ENCODE measurements at places on chromosomes 4 and X.

GRCh38 chrX:40120838-40121580 is 23.3 kb upstream of the BCOR start:
- DNase-seq, result no peak

- no peak for DNase-seq
These were observed 26.5 kb downstream of the OTUD6A start for GRCh38 chrX:70088751-70089150.

DNA sequence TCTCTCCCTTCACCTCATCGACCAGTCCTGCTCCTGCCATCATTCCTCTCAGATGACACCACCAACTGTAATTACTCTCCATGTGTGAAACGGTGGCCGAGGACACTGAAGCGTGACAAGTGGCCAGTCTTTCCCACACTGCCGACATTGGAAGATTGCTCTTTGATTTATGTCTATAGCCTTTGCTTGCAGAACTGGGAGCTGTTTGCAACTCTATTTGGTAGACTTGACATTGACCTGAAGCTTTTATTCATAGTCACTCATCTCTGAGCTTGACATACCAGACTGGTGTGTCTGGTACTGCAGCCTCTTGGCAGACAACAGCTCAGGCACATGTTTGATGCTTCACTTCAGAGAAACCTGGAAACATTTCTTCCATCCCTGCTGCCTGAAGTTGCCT is 121.8 kb upstream of the GALNT7 start:
- DNase-seq, result no peak

- no peak for DNase-seq
These were observed 218.3 kb upstream of the HAND2 start for GRCh38 chr4:173748353-173748752.

DNA sequence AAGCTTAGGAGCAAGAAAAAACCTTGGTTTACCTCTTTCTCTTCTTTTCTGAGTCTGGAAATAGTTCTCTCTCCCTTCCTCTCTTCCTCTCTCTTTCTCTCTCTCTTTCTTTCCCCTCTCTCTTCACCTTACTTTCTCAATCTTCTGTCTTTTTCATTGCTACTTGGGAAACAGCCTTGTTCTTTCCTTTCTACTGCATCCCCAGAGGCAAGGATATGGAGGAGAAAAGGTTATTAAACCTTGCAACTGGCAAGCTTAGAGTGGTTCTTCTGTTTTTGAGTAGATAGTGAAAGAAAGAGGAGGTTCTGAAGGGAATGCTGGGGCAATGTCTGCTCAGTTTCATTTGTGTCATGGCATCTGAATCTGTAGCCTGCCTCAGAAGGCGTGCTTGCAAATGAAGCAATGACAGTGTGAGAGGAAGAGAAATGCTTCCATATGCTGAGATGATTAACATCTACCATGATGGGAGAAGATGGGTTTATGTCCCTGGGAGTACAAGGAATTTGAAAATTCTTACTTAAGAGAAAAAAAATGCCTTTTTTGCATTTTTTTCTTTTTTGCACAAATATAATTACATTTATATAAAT is 190.6 kb downstream of the CEP135 start:
- DNase-seq, result no peak

DNA sequence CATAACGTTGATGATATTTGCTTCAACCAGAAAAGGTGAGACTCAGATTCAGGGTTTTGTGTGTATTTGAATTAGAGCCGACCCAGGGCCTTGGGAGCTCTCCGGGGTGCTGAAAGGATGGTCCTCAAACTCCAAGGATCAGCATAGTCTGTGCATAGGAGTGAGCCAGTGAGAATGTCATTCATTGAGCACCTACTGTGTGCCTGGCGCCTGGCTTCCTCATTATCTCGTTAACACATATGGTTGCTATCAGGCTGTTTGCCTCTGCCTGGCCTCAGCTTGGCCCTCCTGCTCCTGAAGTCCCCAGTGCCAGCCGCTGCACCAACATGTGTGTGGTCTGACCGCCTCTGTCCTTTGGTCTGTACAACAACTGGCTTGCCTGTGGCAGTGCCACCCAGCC is 25.1 kb upstream of the JAKMIP1 start:
- DNase-seq, result no peak

DNA sequence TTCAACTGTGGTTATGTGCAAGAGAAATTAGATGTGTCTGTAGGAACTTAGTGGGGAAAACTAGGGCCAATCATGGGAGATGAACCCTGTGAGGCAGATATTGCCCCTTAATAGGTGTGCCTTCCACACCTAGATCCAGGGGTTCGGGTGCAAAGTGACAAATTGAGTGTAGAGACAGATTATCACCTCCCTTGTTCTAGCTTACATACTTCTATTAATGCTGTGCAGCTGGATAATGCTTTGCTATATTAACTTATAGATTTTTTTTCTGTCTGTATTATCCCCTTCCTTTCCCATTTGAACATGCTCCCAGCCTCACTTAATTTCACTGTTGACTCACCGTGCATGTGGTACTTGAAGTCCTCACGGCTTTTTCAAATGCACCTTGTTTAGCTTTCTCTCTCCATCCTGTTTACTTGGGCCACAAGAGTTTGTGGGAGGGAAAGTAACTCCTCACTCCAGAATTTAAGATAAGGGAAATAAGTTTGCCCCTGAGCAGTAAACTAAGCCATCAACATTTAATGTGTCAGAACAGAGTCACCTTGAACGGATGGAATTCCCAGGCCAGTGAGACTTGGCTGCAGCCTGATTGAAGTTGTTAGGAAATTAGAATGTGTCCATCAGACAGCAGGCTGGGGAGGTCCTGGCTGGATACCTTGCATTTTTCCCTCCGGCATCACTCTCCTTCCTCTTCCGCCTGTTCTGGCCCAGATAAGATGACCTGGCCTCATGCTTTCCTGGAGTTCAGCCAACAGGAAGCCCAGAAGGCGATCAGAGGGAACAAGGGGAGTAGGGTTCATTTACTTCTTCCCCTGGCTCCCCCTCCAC is 478.4 kb downstream of the BCOR start:
- DNase-seq, result no peak
